ENCODE measurements at places on chromosomes 5 and 9.

- peak; percentile 88 for DNase-seq
These were observed 19.2 kb upstream of the TOR1B start for GRCh38 chr9:129783516-129784361.

DNA sequence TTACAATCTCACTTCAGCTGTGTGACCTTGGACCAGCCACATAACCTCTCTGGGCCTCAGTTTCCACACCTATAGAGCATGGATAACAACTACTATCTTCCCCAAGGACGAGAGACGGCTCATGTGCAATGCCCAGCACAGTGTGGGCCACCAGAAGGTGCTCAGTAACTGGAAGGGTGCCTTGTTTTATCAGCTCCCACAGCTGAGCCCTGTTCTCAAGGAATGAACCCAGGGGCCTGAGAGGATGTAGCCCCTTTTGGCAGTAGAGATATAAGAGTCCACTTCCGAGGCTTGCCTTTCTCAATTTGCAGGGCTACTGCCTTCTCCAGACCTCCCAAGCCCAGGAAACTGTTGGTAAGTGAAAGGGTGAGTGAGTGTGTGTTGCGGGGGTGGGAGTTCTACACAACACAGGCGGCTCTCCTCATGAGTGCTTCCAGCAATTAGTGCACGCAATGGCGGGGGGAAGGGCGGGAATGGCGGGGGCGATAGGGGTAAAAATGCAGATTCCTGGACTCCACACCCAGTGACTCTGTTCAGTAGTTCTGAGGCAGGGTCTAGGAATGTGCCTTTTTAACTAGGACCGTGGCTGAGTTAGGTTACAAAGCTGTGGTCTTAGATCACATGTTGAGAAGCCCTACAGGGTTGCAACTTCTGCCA lies 185.1 kb downstream of the FSTL4 start:
- DNase-seq = no peak

GRCh38 chr5:168989731-168990505 lies 311.0 kb downstream of the SLIT3 start:
- DNase-seq = no peak

GRCh38 chr5:135831851-135832555 lies 2.5 kb upstream of the SLC25A48 start:
- no peak for DNase-seq

DNA sequence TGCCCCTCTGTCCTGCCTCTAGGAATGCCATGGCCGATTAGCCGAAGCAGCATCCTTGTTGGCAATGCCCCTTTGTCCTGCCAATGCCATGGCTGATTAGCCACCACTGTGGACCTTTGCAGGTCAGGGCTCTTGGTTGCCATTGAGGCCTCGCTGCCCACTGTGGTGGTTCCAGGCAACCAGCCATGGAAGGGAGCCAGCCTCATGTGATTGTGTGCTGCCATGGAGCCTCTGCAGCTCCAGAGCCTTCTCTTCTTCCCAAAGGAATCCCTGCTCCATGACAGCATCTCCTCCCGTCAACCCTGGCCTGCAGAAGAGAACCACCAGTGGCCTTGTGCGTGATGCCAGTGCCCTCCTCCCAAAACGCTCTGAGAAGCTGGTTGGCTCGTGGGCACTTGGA lies 187.0 kb downstream of the CACNA1B start:
- DNase-seq = no peak
